ENCODE measurements at places on chromosomes 7 and 10.

DNA sequence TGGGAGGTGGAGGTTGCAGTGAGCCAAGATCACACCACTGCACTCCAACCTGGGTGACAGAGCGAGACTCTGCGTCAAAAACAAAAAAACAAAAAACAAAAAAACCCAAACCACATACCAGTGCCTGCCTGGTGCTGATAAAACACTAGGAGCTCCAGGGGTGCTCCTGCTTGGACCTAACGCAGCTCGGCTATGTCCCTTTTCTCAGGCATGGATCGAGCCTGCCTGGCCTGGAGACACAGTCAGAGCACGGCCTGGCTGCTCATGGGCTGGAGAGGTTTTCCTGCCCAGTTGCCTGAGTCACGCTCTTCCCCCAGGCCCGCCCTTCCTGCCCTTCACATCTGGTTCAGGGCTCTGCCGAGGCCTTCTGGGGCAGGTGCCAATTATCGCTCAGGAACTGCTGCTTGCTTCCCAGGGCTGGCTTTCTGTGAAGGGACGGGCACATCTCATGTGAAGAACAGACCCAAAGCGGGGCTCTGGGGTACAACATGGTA is 12.6 kb upstream of the NPFFR1 start:
- no peak for DNase-seq

DNA sequence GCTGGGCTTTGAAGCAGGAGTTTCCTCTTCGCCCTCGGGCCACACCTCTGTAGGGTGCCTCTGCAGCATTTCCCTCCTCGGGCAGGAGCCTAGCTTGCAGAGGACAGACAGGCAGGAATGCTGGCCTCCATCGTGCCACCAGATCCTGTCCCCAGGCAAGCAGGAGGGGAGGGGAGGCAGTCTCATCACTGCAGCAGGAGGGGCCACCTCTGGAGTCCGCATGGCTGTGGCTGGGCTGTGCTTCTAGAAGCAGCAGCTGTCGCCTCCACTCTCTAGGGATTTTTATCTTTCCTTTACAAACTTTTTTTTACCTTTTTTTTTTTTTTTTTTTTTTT is 181.4 kb downstream of the CUX1 start:
- DNase-seq, result no peak

DNA sequence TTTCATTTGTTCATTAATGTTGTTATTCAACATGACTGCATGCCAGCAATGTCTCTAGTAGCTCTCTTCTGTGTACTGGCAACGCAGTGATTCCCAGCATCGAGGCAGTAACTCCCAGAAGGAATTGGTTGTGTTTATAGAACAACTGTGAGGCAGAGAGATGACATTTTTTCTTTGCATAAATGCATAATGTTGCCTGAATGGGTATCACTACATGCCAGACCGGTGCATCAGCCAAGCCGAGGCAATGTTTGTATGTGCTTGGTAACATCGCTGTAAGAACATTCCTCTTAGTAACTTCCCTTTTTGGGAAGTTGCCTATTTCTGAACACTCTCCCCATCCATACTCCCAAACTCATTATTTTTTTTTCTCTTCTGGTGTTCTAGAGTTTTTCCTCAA is 182.9 kb downstream of the HTR7 start:
- DNase-seq, result no peak

GRCh38 chr10:5945561-5946418 is 31.6 kb downstream of the IL15RA start:
- DNase-seq, result no peak

DNA sequence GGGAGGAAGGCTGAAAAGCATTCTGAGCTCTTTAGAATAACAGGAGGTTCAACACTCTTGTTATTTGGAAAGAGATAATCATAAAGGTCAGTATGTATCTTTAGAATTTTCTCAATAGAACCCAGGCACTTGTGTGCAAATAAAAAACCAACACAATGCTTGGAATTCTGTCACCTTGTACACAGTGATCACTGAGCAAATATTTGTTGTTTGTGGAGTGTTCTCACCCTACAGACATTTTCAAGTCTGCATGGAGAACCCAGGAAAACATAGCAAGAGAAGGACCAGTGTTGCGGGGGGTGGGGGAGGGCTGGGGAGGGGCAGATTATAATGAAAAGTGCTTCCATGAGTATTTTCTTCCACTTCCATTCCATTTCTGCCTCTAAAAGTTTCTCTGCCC is 87.4 kb downstream of the FAM107B start:
- DNase-seq, result no peak

- no peak for DNase-seq
These were observed 82.9 kb upstream of the PDGFA start for GRCh38 chr7:602341-603141.

- DNase-seq, result no peak
These were observed at the start of gene CPA1 for GRCh38 chr7:130379921-130380860. Gene CPA1 (plus strand): TSS chr7:130380494. CDS start chr7:130380521, 27 bp downstream.

DNA sequence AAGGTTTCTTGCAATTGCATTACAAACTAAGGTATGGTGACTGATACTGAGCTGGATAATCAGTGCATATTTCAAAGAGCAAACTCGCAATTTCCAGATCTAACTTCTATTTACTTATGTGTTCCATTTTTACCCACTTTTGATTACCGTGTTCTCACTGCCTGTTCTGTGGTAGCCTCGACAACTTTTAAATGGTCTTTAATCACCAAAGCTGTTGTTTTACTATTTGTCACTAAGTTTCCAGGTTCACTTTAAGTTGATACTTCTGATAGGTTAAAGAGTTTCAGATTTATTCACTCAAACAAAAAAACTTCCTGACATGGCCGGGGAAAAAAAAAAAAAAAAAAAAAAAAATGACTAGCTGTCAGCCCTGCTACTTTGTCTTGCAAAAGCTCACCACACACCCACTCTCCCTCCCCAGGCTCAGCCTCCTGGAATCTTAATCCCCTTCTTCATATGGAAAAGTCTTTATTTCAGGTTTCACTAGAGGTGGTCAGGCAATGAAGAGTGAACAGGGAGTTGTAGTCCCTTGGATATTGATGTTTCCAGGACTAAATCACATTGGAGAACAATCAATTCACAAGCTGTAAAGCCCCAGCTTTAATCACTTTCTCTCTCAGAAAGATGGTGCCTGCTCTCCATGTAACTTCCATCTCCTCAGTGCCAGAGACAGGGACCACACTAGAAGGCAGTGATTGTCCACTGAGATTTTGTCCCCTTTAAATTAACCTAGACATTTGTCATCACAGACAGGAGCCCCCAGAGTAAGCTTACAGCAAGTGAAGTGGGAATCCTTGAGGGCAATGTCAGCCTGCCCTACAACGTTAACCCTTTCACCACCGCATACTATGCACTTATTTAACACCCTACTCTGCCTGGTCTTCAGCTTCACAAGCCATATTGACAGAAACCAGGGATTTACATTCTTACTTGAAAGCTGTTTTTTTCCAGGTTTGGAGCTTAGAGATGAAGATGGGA is 749.1 kb upstream of the SORCS1 start:
- DNase-seq, result no peak

DNA sequence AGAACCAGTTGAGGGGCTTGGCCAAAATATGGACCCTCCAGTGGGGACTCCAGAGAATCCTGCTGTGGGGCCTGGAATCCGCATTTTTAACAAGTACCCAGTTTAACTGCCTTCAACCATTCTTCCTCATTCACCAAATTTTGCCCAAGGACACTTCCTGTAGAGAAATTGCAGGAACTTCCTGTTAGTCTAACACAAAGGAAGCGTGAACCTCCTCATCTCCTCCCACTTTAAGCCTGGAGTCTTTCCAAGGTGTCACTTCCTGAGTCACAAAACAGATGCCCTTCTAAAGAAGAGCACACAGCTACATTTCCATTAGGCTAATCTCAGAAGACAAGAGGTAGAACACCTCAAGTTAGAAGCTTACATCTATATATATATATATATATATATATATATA is 188.4 kb downstream of the PPP1R17 start:
- DNase-seq, result no peak
